PC-3 (cell line): ENCODE measurements at places on chromosomes 12 and 14. TPM values are rescaled to one million over a fixed set of nuclear protein-coding genes. Genes with fewer than 3 reads are reported as not detected.

- DNase-seq: peak; percentile 87
- peaks cover 14% of the 10 kb centered on the region for H3K36me3 ChIP-seq
- H3K4me3 ChIP-seq: peak overlapping the region; percentile 76
- H3K27ac ChIP-seq: no peak overlapping the region
- no peaks in the 10 kb centered on the region for H3K27me3 ChIP-seq
These were observed 2.7 kb downstream of the PCNX4 start for GRCh38 chr14:60094306-60094897.

- no peaks in the 10 kb centered on the region for H3K27me3 ChIP-seq
- H3K27ac ChIP-seq: no peak overlapping the region
- no peak overlapping the region for H3K4me3 ChIP-seq
- H3K4me1 ChIP-seq: peaks cover 13% of the 10 kb centered on the region
- DNase-seq: no peak
- H3K36me3 ChIP-seq: no peaks in the 10 kb centered on the region
These were observed 44.0 kb upstream of the SMUG1 start for GRCh38 chr12:54232790-54233189.

- H3K36me3 ChIP-seq: no peaks in the 10 kb centered on the region
- no peak overlapping the region for H3K27ac ChIP-seq
- DNase-seq: no peak
- H3K4me3 ChIP-seq: no peak overlapping the region
- H3K27me3 ChIP-seq: no peaks in the 10 kb centered on the region
These were observed 132.0 kb upstream of the NOVA1 start for GRCh38 chr14:26729851-26730250.

DNA sequence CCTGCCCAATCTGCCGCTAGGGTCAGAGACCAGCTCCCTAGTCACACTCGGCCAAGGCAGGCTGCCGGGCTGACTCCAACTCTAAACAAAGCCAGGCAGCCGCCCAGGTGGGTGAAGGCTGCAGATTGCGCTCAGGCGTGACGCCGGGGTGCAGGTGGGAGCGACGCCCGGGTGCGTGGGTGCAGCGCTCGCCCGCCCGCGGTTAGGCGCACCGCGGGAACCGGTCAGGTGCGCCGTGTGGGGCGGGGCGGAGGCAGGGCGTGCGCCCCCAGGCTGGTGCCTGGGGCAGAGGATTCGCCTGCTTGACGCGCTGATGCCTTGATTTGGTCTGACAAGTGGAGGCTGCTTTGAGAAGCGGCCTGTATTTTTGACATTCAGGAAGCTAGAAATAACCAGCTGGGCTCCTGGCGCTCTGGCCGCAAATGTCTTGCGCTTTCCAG is 126.7 kb upstream of the HIF1A start:
- DNase-seq: peak; percentile 57
- peak overlapping the region; percentile 96 for H3K27ac ChIP-seq
- no peaks in the 10 kb centered on the region for H3K36me3 ChIP-seq
- no peaks in the 10 kb centered on the region for H3K27me3 ChIP-seq
- H3K4me3 ChIP-seq: peak overlapping the region; percentile 11; the same call in 1 of the 2 replicates
- H3K4me1 ChIP-seq: peaks cover 88% of the 10 kb centered on the region

- peak; percentile 93 for DNase-seq
- H3K4me1 ChIP-seq: peaks cover 38% of the 10 kb centered on the region
- no peaks in the 10 kb centered on the region for H3K36me3 ChIP-seq
These were observed 17.0 kb downstream of the VCPKMT start for GRCh38 chr14:50099335-50099734.

Gene ALG10
- 15.7 TPM in 2 replicates for total RNA-seq

Gene IAPP
- not detected in 2 replicates for total RNA-seq

Gene TAS2R46
- total RNA-seq: 0.36 and 1.5 TPM in 2 replicates

Gene TMEM229B
- not detected in 2 replicates for total RNA-seq
